Stomach (tissue), 19 donors: ENCODE measurements at places on chromosomes 7 and 10. TPM values are rescaled to one million over a fixed set of nuclear protein-coding genes. Genes with fewer than 3 reads are reported as not detected.

GRCh38 chr7:33640741-33641140 lies 264.6 kb upstream of the BMPER start:
- no peak overlapping the region for H3K27ac ChIP-seq
- no peaks in the 10 kb centered on the region for H3K36me3 ChIP-seq

DNA sequence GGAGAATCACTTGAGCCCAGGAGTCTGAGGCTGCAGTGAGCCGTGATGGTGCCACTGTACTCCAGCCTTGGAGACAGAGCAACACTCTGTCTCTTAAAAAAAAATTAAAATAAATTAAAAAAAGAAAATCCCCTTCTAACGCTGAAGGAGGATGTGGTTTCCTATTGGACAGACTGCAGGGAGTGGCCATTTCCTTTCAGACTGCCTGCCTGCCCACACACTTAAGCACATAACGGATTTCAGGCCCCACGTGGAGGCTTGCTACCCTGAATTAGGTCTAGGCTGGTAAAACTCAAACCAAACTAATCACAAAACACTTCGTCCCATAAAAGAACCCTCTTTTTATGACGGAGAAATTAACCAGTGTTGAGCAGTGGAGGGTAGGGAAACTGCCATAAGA lies 34.0 kb downstream of the GATA3 start:
- no peaks in the 10 kb centered on the region for H3K4me1 ChIP-seq
- no peak overlapping the region for H3K27ac ChIP-seq
- peaks cover 10% of the 10 kb centered on the region for H3K27me3 ChIP-seq
- no peak for DNase-seq
- no peak overlapping the region for H3K4me3 ChIP-seq

SLC18A2 gene
- total RNA-seq = 49.6 TPM

DNA sequence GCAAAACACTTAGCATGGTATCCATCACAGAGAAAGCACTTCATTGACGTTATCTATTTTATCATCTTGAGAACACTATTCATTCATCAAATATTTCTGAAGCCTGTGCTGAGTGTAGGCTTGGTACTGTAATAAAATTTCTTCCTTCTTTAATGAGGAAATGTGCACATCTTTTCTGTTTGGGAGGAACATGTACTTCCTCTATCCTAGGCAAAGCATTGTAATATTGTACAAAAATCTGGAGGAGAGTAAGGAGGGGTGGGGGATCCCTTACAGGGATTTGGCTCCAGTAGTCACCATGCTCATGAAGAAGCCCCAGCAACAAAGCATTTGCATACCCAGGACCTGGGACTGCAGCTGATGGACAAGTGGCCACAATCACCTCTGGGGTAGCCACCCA lies 39.9 kb upstream of the SORCS3 start:
- H3K36me3 ChIP-seq = no peaks in the 10 kb centered on the region
- no peak for DNase-seq
- no peak overlapping the region for H3K4me3 ChIP-seq
- H3K27ac ChIP-seq = no peak overlapping the region
- H3K4me1 ChIP-seq = no peaks in the 10 kb centered on the region

- H3K4me1 ChIP-seq = peaks cover 3% of the 10 kb centered on the region
- H3K27ac ChIP-seq = no peak overlapping the region
- no peak for DNase-seq
- no peaks in the 10 kb centered on the region for H3K27me3 ChIP-seq
- H3K36me3 ChIP-seq = no peaks in the 10 kb centered on the region
Observed at GRCh38 chr7:39272111-39272510, 294.1 kb upstream of the YAE1 start.

PARP12 gene
- total RNA-seq = 18.7 TPM

- peaks cover 37% of the 10 kb centered on the region for H3K4me1 ChIP-seq
- peak; percentile 65 for DNase-seq
- no peaks in the 10 kb centered on the region for H3K36me3 ChIP-seq
- peak overlapping the region; percentile 45 for H3K4me3 ChIP-seq
Observed at GRCh38 chr10:101214446-101215396, 14.5 kb downstream of the LBX1 start.

- no peaks in the 10 kb centered on the region for H3K36me3 ChIP-seq
- DNase-seq = no peak
- peak overlapping the region; percentile 76 for H3K4me3 ChIP-seq
- no peaks in the 10 kb centered on the region for H3K4me1 ChIP-seq
- peak overlapping the region; percentile 87 for H3K27ac ChIP-seq
- H3K27me3 ChIP-seq = no peaks in the 10 kb centered on the region
Observed at GRCh38 chr7:114921631-114922025, 266 bp upstream of the MDFIC start.

DNA sequence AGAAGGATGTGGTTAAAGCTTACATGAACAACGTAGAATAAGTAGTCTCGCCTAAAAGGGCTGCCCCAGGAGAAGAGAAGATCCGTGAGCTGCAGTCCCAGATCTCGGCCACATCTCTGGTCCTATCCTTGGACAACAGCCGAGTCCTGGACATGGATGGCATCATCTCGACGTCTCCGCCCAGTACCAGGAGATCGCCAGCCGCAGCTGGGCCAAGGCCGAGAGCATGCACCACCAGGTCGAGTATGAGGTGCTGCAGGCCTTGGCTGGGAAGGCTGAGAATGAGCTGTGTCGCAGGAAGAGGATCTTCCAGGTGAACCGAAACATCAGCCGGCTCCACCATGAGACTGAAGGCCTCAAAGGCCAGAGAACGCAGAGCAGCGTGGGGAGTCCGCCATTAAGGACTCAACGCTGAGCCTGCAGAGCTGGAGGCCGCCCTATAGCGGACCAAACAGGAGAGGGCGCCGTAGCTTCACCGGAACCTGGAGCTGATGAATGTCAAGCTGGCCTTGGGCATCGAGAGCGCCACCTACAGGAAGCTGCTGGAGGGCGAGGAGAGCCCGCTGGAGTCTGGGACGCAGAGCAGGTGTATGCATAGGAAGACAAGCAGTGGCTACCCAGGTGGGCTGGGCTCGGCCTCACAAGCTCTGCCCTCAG lies 22.2 kb downstream of the LIPK start:
- peak; percentile 7 for DNase-seq
- H3K4me3 ChIP-seq = no peak overlapping the region
- no peaks in the 10 kb centered on the region for H3K27me3 ChIP-seq
- no peaks in the 10 kb centered on the region for H3K4me1 ChIP-seq
- H3K27ac ChIP-seq = no peak overlapping the region

CALN1 gene
- total RNA-seq = not detected

DNA sequence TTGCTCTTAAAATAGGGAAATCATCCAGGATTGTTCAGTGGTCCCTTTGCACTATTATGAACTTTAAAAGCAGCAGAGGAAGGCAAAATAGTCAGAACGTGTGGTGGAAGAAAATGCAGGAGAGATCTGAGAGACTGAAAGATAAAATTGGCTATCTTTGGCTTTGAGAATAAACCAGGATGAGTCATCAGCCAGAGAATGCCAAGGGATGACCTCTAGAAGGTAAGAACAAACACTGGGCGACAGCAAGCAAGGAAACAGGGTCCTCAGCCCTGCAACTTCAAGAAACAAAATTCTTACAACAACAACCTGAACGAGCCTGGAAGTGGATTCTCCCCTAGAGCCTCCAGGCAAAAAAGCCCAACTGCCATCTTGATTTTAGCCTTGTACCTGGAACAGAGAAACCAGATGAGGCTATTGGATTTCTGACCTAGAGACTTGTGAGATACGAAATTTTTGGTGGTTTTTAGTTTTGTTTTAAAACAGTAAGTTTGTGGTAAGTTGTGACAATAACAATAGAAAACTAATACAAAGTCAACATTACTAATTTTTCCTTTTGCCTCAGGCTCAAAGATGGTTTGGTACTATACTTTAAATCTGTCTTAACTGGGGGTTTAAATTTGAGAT lies 130.2 kb upstream of the CNTNAP2 start:
- no peaks in the 10 kb centered on the region for H3K36me3 ChIP-seq
- H3K27ac ChIP-seq = no peak overlapping the region
- no peak overlapping the region for H3K4me3 ChIP-seq
- no peaks in the 10 kb centered on the region for H3K27me3 ChIP-seq

- no peaks in the 10 kb centered on the region for H3K36me3 ChIP-seq
- no peak overlapping the region for H3K27ac ChIP-seq
- H3K27me3 ChIP-seq = peaks cover 4% of the 10 kb centered on the region
- DNase-seq = no peak
Observed at GRCh38 chr10:36638462-36639155, 486.8 kb upstream of the ANKRD30A start.

- H3K4me1 ChIP-seq = no peaks in the 10 kb centered on the region
- H3K36me3 ChIP-seq = no peaks in the 10 kb centered on the region
- DNase-seq = no peak
- no peak overlapping the region for H3K27ac ChIP-seq
- H3K4me3 ChIP-seq = no peak overlapping the region
Observed at GRCh38 chr7:106692450-106693051, 31.6 kb upstream of the CCDC71L start.

GRCh38 chr7:118590107-118590506 lies 365.6 kb downstream of the ANKRD7 start:
- no peak for DNase-seq
- H3K36me3 ChIP-seq = no peaks in the 10 kb centered on the region
- H3K4me1 ChIP-seq = no peaks in the 10 kb centered on the region

- peak; percentile 78 for DNase-seq
- H3K27ac ChIP-seq = peak overlapping the region; percentile 59
- H3K27me3 ChIP-seq = no peaks in the 10 kb centered on the region
- no peak overlapping the region for H3K4me3 ChIP-seq
Observed at GRCh38 chr7:51349820-51350545, 33.4 kb upstream of the COBL start.

GRK5 gene
- 56.2 TPM for total RNA-seq

DNA sequence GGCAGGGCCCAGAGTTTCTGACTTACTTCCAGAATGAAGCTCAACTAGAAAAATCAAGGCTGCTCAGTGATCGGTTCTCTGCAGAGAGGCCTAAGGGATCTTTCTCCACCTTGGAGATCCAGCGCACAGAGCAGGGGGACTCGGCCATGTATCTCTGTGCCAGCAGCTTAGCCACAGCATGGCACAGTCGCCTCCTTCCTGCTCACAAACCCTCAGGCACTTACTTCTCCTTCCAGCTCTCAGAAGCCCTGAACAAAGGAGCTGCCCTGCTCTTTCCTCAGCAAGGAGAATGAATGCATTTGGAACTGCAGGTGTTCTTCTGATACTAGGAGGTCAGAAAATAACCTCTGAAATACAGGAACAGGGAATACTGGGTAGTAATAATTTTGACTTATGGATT lies 219.7 kb upstream of the PRSS1 start:
- no peak for DNase-seq
- H3K36me3 ChIP-seq = no peaks in the 10 kb centered on the region
- H3K4me3 ChIP-seq = no peak overlapping the region
- no peak overlapping the region for H3K27ac ChIP-seq

DNA sequence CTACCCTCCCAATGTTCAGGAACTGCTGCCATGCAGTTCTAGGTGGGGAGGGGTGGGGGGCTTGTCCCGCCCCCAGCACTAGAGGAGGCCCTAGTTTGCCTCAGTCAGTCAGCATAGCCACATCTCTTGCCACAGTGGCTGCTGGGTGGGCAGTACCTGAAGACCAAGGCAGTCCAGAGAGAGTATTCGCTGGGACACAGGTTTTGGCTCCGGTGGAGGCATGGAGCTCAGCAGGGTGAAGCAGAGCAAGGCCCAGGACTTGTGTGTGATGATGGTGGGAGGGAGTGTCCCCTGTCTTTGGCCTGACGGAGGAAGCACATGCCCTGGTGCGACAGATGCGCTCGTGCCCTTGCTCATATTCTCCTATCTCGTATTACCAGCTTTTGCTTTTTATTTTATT lies 24.7 kb upstream of the ZCCHC24 start:
- no peak for DNase-seq
- H3K4me1 ChIP-seq = peaks cover 8% of the 10 kb centered on the region

DNA sequence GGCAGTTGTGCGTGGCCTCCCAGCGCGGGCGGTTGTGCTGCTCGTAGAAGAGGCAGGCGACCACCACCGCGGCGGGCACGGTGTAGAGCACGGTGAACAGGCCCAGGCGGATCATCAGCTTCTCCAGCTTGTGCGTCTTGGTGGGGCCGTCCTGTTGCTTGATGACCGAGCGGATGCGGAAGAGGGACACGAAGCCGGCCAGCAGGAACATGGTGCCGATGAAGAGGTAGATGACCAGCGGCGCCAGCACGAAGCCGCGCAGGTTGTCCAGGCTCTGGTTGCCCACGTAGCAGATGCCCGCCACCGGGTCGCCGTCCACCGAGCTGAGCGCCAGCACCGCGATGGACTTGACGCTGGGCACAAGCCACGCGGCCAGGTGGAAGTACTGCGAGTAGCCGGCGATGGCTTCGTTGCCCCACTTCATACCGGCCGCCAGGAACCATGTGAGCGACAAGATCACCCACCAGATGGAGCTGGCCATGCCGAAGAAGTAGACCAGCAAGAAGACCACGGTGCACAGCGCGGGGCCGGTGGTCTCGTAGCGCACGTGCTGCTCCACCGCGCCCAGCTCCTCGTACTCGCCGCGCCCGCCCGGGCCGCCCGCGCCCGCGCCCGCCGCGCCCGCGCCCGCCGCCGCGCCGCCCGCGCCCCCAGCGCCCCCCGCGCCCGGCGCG lies 2.2 kb downstream of the FZD8 start:
- H3K4me3 ChIP-seq = peak overlapping the region; percentile 75
- peaks cover 50% of the 10 kb centered on the region for H3K27me3 ChIP-seq
- peaks cover 27% of the 10 kb centered on the region for H3K4me1 ChIP-seq
- no peaks in the 10 kb centered on the region for H3K36me3 ChIP-seq
- DNase-seq = peak; percentile 33
- no peak overlapping the region for H3K27ac ChIP-seq

DNA sequence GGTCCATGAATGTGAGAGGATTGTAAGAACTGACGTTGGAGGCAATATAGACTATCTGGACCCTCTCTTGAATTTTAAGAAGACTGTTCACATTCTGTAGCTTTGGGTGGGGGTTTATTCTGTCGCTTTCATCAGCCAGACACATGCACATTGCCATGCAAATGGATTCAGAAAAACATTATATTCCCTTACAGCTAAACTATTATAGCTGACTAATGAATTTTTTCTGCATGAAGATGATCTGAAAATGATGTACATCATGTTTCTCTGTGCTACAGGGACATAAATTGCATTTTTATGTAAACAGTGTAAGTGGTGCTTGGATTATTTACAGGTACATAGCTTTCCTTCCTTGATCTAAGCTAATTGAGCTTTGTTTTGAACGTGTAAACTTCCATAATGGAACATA lies 1.5 kb downstream of the MET start:
- peaks cover 14% of the 10 kb centered on the region for H3K4me1 ChIP-seq
- no peak for DNase-seq
- no peak overlapping the region for H3K27ac ChIP-seq

CPN1 gene
- total RNA-seq = not detected

WEE2 gene
- not detected for total RNA-seq

- H3K27me3 ChIP-seq = no peaks in the 10 kb centered on the region
- no peaks in the 10 kb centered on the region for H3K4me1 ChIP-seq
- H3K4me3 ChIP-seq = no peak overlapping the region
- H3K36me3 ChIP-seq = no peaks in the 10 kb centered on the region
Observed at GRCh38 chr7:106609416-106609815, 51.5 kb downstream of the CCDC71L start.

OPN1SW gene
- not detected for total RNA-seq

SLC26A4 gene
- total RNA-seq = not detected
